ENCODE measurements at places on chromosomes 5 and 9.

DNA sequence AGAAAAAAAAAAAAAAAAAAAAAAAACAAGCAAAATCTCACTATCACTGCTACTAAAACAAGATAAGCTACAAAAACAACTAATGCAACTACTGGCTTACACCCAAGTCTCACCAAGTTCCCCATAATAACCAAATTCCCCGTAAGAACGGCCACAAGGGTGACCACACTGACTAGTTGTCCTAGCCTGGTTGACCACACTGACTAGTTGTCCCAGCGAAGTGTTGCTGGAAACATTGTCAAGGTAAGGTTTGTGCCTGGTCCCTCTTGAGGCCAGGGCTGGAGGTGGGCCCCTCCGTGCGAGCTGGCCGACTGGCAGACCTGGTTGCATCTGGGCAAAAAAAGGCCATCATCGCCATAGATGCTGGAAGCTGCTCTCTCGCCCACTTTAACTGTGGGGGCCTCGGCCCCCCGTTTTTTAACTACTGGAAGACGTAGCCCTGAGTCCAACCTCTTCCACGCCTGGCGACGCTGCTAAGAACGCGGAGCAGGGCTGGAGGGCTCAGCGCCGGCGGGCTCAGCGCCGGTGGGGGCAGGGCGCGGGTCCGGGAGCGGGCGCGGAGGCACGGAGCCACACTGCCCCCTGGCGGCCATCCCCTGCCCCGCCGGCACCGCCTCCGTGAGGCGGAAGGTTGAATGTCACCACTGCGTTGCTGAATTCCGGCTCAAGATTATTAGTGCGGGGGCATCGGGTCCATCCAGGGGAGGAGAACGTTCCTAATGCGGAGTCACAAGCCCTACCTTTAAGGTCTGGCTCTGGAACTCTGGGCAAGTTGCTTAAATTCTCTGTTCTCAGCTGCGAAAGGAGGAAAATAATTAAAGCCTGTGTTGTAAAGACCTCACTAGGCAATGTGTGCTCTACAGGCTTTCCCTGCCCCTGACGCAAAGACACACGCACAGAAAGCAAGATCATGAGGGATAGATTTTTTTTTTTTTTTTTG, 84.0 kb downstream of the HSD17B3 start:
- peaks cover 10% of the 10 kb centered on the region for H3K4me1 ChIP-seq
- peak overlapping the region; percentile 72 for H3K4me3 ChIP-seq
- H3K27me3 ChIP-seq: no peaks in the 10 kb centered on the region
- no peak overlapping the region for H3K27ac ChIP-seq

DNA sequence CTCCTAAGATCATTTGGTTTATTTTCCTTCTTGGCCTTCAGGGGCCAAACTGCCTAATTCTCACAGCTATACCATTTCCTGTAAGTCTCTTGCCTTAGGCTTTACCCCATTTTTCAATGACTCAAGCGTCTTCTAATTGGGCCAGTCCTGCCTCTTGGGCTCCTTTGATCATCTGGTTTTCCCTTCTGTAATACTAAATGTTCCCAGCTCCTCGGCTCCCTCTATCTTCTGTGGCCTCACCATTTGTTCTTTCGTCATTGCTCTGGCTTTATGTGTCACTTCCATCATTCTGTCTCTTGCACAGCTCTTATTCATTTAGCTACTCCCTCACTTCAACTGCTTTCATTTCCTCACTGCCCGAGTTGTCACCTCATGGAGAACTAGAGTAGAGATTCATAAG, 14.5 kb upstream of the SPINK7 start:
- DNase-seq: no peak
- no peaks in the 10 kb centered on the region for H3K27me3 ChIP-seq
- no peaks in the 10 kb centered on the region for H3K4me1 ChIP-seq
- H3K27ac ChIP-seq: no peak overlapping the region

- H3K4me3 ChIP-seq: no peak overlapping the region
- DNase-seq: no peak
- peaks cover 29% of the 10 kb centered on the region for H3K36me3 ChIP-seq
- H3K4me1 ChIP-seq: peaks cover 23% of the 10 kb centered on the region
- H3K27ac ChIP-seq: no peak overlapping the region
These were observed 76.7 kb downstream of the ARSB start for GRCh38 chr5:78908173-78909061.

DNA sequence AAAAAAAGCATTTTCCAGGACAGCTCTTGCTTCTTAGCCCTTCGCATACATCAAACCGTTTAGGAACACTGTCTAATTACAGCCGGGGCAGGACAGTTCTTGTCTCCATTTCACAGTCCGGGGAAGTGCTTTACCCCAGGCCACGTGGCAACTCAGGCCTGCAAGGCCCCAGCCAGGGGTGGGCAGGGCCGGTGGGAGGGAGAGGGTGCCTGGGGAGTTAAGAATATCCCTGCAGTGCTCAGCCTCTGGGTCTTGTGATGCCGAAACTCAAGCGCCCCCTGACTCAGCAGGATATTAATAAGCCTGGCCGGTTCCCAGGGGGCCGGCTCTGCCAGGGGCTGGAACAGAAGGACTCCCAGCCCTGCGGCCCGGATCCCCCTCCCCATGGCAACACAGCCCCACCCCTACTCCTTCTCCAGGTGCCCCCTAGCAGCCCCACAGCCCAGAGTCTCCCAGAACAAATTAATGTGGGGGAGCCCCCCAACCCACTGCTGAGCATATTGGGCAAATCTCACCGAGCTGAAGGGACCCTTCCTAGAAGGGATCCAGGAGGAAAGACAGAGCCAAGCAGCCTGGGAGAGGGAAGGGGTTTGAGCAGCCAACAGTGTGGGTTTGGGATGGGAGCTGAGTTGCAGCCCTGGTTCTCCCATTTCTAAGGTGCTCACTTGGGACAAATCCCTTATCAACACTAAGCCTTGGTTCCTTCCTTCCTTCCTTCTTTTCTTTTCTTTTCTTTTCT, 45.3 kb downstream of the PLPP7 start:
- DNase-seq: no peak
- peaks cover 2% of the 10 kb centered on the region for H3K27me3 ChIP-seq
- no peak overlapping the region for H3K27ac ChIP-seq
- no peak overlapping the region for H3K4me3 ChIP-seq

GRCh38 chr5:11234501-11234911, 473.5 kb upstream of the DAP start:
- no peak overlapping the region for H3K4me3 ChIP-seq
- H3K27ac ChIP-seq: no peak overlapping the region
- no peaks in the 10 kb centered on the region for H3K27me3 ChIP-seq
- H3K4me1 ChIP-seq: no peaks in the 10 kb centered on the region
- no peak for DNase-seq
- no peaks in the 10 kb centered on the region for H3K36me3 ChIP-seq

DNA sequence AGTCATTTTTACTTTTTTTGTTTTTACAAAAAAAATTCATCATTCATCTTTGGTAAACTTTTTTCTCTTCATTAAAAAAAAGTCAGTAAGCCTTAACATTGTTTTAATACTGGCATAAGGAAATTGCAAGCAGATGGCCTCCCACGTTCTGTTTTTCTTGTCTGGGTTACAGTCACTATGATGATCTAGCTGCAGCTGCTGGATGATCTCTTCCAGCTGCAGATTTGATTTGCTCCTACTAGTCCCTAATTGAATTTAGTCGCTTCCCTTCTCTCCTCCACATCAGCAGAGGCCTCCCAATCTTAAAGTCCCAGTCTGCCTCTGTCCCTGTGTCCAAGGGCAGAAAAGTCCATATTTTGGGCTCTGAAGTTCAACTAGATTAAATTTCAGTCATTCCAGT, 106.8 kb upstream of the PTGER4 start:
- H3K27me3 ChIP-seq: no peaks in the 10 kb centered on the region
- no peak for DNase-seq
- H3K4me3 ChIP-seq: no peak overlapping the region
- H3K36me3 ChIP-seq: no peaks in the 10 kb centered on the region

DNA sequence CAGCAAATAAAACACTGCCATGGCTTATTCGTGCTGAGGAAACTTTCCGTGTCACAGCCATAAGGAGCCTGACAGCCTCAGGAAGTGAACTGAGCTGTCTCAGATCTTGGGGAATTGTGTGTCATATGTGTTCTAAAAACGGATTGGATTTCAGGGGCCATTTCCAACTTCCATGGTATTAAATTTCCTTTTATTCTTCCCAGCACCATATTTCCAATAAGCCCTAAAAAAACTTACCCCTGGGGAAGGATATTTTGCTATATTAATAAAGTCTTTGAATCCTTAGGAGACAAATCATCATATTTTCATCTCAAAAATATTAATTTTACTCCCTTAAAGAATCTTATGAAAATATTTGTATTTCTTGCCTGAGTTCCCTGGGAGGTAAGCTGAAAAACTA, 93.9 kb downstream of the LHFPL2 start:
- no peaks in the 10 kb centered on the region for H3K27me3 ChIP-seq
- H3K4me3 ChIP-seq: no peak overlapping the region
- H3K36me3 ChIP-seq: peaks cover 2% of the 10 kb centered on the region
- peaks cover 17% of the 10 kb centered on the region for H3K4me1 ChIP-seq

- peaks cover 70% of the 10 kb centered on the region for H3K4me1 ChIP-seq
- H3K27me3 ChIP-seq: no peaks in the 10 kb centered on the region
- peak; percentile 65 for DNase-seq
- no peaks in the 10 kb centered on the region for H3K36me3 ChIP-seq
- no peak overlapping the region for H3K27ac ChIP-seq
These were observed 136.8 kb downstream of the TLE1 start for GRCh38 chr9:81552581-81552991.

GRCh38 chr5:149348518-149348917, 3.2 kb downstream of the GRPEL2 start:
- no peak overlapping the region for H3K27ac ChIP-seq
- DNase-seq: no peak
- H3K4me1 ChIP-seq: peaks cover 38% of the 10 kb centered on the region
- no peaks in the 10 kb centered on the region for H3K27me3 ChIP-seq
- H3K36me3 ChIP-seq: peaks cover 9% of the 10 kb centered on the region
- H3K4me3 ChIP-seq: no peak overlapping the region

GRCh38 chr9:2174306-2174705, 159.2 kb downstream of the SMARCA2 start:
- no peak overlapping the region for H3K27ac ChIP-seq
- H3K4me1 ChIP-seq: peaks cover 9% of the 10 kb centered on the region
- 0 out of 3 replicates have a peak, but pooled peaks cover 2% of the 10 kb centered on the region for H3K36me3 ChIP-seq
- no peaks in the 10 kb centered on the region for H3K27me3 ChIP-seq

DNA sequence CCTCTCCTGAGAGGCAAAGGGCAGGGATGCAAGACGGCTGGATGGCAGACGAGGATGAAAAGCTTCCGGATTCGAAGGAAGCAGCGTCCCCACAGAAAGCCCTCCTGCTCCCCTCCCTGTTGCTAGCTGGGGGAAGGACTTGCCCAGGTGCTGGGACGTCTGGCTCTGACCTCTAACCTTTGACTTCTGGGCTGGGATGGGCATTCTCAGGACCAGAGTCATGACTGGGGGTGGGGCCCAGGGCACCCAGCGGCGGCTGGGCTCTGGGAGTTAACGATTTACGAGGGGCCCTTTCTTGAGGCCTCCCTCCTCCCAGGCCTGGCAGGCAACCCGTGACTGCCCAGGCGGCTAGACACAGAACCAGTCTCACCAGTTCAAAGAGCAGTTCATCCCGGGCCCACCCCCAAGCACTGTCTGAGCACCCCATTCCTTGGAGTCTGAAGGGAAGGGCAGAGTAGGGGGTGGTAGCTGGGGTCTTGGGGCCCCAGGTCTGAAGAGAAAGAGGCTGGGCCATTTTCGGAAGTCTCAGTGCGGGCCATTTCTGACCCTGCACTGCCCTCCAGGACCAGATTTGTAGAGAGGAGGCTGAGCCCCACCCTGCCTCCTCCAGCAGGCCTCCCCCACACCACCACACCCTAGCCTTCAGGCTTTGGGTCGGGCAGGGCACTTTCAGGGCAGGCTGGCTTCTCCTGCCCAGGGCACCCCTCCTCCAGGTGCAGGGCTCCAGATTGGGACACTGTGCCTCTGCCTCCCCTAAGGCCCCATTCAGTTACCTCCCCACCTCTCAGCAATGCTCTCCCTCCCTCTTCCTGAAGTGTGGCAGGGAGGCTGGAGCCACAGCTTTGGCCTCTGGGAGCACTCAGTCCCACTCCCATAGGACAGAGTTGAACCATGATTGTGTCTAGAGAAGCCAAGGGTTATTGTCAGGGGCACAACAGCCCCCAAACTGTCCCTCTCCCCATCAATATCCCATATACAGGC, 5.0 kb upstream of the CXXC5 start:
- H3K27ac ChIP-seq: peak overlapping the region; percentile 55
- peak overlapping the region; percentile 25 for H3K4me3 ChIP-seq
- DNase-seq: peak; percentile 79
- no peaks in the 10 kb centered on the region for H3K27me3 ChIP-seq

DNA sequence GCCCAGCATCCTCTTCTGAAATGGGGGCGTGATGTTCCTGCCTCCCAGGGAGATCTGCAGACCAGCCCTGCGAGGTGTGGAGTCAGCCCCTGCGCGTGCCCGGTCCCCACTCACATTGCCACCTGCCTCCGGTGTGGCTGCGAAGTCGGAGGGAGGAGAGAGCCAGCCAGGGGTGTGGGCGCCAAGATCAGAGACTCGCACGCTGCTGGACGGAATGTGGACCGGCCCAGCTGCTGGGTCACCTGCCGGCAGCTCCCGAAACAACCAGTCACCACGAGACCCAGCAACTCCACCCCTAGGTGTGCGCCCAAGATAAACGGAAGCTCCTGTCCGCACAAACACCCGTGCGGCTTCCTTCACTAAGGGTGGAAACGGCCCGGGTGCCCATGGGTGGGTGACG, 51.1 kb upstream of the EGFL7 start:
- peaks cover 6% of the 10 kb centered on the region for H3K4me1 ChIP-seq
- no peak overlapping the region for H3K27ac ChIP-seq
- H3K36me3 ChIP-seq: no peaks in the 10 kb centered on the region
- no peak overlapping the region for H3K4me3 ChIP-seq
- peaks cover 28% of the 10 kb centered on the region for H3K27me3 ChIP-seq

DNA sequence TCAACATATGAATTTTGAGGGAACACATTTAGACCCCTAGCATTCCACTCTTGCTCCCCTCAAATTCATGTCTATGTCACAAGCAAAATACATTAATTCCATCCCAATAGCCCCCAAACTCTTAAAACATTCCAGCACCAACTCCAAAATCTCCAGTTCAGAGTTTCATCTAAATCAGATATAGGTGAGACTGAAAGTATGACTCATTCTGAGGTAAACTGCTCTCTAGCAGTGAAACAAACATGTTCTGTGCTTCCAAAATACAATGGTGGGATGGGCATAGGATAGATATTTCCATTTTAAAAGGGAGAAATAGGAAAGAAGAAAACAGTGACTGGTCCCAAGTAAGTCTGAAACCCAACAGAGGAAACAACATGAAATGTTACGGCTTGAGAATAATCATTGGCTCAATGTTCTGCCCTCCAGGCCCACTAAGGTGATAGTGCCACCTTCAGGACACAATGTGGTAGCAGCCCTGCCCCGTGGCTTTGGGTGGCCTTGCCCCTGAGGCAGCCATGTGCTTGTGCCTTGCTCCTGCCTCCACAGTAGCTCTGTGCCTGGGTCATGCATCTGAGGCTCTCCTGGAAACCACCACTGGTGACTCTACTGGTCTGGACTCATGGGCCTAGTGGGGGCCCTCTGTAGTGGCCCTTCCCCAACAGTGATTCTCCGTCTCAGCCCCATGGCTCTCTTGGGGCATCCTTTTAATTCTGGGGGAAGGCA, 36.4 kb upstream of the IPPK start:
- DNase-seq: peak; percentile 35
- H3K4me1 ChIP-seq: no peaks in the 10 kb centered on the region
- H3K27ac ChIP-seq: no peak overlapping the region

Measured in HepG2 (cell line).